Fibroblast of skin of right biceps (primary cell): ENCODE measurements at places on chromosomes 5 and 9.

DNA sequence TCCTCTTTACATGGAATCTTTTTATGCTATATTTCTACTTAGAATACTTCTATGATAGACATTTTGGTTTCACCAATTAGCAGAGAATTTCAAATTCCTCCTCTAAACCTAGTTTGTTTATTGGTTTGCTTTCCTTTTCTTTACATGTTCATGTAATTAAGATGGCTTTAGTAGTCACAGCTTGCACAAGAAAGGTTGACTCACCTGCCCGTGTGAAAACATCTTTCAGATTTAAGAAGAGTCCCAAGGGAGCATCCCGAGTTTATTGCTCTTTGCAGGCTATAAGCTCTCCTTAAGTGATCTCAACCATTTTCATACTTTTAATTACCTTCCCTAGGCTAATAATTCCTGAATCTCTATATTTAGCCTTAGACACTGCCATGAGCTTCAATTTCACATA is 28.9 kb downstream of the TYRP1 start:
- DNase-seq, result peak; percentile 38

DNA sequence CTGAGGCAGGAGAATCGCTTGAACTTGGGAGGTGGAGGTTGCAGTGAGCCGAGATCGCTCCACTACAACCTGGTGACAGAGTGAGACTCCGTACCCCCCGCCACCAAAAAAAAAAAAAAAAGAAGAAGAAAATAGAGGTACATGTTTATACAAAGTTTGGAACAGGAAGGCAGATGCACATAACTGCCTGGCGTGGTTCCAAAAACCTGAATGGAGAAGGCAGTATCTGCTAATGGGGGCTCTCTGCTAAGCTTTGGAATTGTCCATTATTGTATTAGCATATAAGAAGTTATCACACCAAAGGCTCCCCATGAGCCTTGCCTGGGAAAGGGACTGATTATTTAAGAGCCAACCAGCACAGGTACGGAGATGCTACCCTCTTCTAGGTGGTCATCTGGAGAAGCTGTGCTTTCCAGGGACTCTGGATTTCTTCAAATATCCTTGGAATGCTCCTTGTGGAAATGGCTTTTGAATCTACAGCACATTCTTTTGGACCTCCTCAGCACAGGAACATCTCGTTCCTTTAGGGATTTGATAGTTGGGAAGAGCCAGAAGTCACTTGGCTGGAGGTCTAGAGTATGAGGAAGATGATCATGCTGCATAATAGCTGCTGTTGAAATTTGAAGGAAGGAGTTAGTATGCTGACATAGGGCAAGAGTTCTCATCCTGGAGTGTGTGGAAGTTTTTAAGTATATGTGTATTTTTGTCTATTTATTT is 42.5 kb upstream of the ABCA1 start:
- DNase-seq, result peak; percentile 80

- no peak for DNase-seq
These were observed 53.8 kb downstream of the ARRDC3 start for GRCh38 chr5:91329283-91329682.

DNA sequence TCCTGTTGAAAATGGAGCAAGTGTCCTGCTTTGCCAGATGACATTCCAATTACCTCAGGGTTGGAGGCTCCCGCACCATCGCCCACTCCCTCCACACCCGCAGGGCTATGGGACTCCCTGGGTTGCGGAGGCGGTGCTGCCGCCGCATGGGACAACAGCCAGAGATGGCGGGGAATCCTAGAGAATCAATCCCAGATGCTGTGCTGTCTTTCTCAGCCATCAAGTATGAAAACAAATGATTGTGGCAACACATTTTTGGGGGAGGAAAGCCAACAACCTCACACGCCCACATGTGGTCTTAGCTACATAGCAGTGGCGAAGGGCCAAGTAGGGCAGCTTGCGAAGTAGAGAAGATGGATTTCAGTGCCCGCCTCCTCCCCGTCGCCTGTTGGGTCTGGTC is 46.7 kb downstream of the IL31RA start:
- DNase-seq, result peak; percentile 99

DNA sequence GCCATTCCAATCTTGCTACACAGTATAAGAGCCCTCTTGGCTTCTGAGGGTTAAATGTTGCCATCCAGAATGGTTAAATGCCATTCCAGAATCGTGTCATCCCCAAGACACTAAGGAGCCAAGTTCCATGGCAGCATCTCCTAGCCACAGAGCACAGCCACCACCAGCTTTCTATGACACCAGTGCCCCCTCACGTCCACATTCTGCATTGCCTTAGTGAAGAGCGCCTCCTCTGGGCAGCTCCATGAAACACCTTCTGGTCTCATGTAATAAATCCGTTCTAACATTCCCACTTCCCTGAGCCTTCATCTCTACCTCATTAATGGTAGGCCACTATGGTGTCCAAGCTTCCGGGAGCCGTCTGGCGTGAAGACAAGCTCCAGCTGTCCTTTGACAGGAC is 12.4 kb downstream of the CBY3 start:
- peak; percentile 42 for DNase-seq

DNA sequence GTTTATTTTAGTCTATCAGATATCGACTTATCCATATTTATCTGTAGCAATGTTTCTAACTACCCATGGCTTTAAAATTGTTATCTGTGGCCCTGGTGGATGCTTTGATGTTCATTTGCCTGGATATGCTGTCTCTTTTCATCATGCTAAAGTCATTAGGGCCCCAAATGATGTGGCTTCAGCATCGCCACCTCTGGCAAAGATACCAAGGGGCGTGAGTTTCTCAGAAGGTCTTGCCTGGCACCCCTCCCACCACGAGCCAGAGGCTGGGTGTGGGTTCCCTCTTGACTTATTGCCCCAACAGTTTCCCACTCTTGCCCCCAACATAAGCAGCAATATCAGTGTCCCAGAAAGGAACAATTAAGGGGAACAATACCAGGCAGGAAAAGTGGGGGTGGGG is 5.4 kb downstream of the ROPN1L start:
- DNase-seq, result no peak

DNA sequence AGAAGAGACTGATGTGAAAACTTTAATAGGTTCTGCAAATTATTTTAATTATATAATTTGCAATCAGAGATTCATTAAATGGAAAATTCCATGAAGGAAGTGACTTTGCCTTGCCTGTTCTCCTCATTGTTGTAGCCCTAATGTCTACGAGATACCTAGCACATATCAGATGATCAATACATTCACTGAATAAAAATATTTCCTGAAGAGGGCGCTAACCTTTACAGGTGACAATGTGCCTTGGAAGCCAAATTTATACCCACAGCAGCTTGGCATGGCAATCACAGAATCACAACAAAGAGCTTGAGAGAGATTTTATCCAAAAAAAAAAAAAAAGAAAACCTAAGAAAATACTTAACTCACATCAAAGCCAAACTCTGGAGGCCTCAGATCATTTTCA is 17.4 kb downstream of the HAUS6 start:
- DNase-seq, result no peak

DNA sequence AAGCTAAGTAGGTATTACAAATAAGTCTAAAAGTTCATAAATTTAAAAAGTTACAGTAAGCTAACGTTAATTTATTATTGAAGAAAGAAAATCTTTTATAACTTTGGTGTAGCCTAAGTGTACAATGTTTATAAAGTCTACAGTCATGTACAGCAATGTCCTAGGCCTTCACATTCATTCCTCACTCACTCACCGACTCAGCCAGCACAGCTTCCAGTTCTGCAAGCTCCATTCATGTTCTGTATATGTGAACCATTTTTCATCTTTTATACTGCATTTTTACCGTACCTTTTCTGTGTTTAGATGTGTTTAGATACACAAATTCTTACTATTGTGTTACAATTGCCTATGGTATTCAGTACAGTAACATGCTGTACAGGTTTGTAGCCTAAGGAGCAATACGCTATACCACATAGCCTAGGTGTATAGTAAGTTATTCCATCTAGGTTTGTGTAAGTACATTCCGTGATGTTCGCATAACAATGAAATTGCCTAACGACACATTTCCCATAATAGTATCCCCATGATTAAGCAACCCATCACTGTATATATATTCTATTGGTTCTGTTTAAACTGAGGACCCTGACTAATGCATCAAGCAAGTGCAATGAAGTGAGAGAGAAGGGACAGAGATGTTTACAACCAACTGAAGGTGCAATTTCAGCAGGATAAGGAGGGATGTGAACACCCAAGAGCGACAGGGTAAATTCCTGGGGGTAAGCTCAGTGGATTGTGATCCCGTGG is 88.9 kb upstream of the TRIO start:
- DNase-seq, result no peak

GRCh38 chr5:149745-150485 is 41.4 kb upstream of the LRRC14B start:
- DNase-seq, result peak; percentile 63

- DNase-seq, result no peak
These were observed 8.0 kb upstream of the MAN2A1 start for GRCh38 chr5:109681763-109682162.

DNA sequence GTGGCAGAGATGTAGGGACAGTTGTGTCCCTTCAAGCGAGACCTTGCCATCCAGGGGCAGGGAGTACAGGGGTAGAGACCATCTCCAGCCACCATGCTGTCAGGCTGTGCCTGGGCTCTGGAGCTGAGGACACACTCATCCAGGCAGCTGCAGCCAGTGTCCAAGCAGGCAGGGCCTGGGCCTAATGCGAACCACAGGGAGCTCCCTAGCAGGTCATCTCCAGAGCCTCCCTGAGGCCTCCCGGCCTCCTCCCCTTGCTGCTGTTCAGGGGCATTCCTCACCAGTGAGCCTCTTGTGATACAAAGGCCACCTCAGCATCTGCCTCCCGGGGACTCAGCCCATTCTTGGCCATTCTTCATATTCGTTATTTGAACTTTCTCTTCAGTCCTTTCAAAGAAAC is 35.0 kb downstream of the TPPP start:
- DNase-seq, result no peak

- no peak for DNase-seq
These were observed 611 bp downstream of the PCDHA3 start for GRCh38 chr5:140801494-140801841.

- DNase-seq, result no peak
These were observed 641.1 kb downstream of the ISL1 start for GRCh38 chr5:52024359-52024758.

- no peak for DNase-seq
These were observed 114.1 kb downstream of the MPDZ start for GRCh38 chr9:13165236-13165945.
